ENCODE measurements at places on chromosomes 7 and 10. TPM values are rescaled to one million over a fixed set of nuclear protein-coding genes. Genes with fewer than 3 reads are reported as not detected.

DNA sequence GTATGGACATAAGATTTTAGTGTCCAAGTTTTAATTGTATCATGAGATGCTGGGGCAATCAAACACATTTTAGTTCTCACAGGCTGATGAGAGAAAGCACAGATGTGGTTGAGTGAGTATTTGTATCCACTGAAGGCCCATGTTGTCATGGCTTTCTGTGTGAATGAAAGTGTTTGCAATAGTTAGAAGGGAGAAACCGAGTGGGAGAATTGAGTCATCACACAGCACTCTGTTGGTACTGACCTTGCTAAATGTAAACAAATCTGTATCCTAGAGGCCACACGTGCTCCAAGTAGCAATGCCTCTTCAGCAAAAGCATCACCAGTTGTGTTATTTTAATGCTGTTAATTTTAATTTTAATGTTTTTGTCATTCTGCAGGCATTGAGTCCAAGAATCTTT, 121.2 kb downstream of the EMX2 start:
- DNase-seq, result no peak

GRCh38 chr7:92705831-92706230, 115.6 kb upstream of the FAM133B start:
- DNase-seq, result no peak

GRCh38 chr7:15236952-15237351, 324.9 kb downstream of the AGMO start:
- DNase-seq, result no peak

- DNase-seq, result no peak
These were observed 115.5 kb downstream of the FOXP2 start for GRCh38 chr7:114530057-114530611.

DNA sequence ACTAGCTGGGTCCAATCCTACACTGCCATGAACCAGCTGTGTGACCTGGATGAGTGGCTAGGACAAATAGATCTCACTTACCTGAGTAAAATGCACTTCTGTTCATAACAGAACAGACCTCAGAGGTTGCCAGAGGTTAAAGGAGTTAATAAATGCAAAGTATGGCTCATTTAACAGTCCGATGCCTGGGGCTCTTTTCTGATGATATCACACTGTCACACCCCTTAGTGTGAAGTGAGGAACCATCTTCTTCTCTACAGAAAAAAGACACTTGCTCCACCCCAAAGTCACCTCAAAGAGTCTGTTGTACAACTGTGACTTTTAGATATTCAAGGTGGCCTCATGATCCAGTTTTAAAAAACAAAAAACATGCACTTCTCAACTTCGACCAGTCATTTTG, 21.5 kb upstream of the TARP start:
- no peak for DNase-seq

DNA sequence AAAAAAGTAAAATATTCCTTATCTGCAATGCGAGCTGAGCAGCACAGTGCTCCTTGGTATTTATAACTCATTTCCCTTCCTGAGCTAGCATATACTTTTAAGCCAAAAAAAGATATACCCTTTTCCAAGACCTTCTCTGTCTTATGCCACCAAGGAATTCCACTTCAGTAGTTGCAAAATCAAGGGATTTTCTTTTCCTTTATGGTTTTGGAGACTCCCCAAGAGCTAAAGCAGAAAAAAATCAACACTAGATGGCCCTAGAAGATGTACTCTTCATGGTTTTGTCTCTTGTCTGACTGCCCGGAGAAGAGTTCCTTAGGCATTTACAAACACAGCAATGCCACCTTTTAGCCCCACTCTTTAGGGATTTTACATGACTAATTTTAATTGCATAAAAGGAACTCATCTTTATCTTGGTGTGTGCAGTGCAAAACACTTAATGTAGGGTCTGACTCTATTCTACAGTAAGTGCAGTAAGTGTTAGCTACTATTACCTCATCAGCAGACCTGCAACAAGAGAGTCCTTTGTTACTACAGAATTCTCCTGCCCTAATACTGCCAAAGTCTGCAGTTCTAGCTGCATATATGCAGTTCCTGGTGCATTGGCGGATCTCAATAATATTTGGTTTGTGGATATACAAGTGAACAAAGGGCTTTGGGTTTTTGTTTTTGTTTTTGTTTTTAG, 443.3 kb downstream of the GFRA1 start:
- peak; percentile 9 for DNase-seq

Gene WDR86
- total RNA-seq, result 10.2 TPM

Gene AVPI1
- total RNA-seq, result 19.1 TPM

Gene GAD2
- not detected for total RNA-seq

Measured in G401 (cell line).